Effector CD4-positive, alpha-beta T cell (primary cell): ENCODE measurements at places on chromosomes 2 and 18.

DNA sequence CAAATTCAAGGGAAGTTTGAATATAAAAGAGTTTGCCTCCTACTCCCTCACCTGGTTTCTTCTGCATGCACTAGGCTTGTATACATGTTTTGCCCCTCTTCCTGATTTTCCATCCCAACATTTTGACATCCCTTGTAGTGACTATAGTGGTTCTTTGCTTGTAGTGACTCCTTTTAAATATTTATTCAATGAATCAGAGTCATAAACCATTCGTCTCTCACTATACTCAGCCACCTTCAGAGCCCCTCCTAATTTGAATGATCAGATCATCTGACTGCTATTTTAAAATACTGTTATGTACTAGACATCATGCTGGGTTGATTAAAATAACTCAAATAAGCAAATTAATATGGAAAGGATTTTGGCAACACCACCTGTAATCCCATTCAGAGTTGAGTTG lies 492.1 kb upstream of the PIK3C3 start:
- DNase-seq: no peak

GRCh38 chr2:36819095-36819711 lies 122.7 kb downstream of the VIT start:
- no peak for DNase-seq

DNA sequence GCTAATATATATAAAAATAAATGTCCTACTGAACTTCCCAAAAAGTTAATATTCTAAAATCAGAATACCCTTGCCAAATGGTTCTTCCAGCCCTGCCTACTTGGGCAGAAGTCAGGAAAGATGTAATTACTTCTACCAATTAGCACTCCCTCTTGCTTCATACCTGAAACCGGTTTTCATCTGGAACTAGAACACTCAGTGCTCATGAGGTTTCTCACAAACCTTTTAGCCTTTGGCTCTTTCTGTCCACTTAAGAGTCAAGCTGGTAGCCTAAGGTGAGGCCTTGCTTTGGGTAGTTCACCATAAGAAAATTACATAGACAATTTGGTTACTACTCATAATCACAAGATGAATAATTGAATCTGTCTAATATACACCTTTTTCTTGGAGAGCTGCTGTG lies 4.1 kb downstream of the DSG3 start:
- no peak for DNase-seq

- DNase-seq: no peak
Measured at GRCh38 chr18:63882333-63883141, 5.0 kb upstream of the SERPINB2 start.

- no peak for DNase-seq
Measured at GRCh38 chr2:241274127-241274526, 41.3 kb downstream of the HDLBP start.

GRCh38 chr18:56379256-56379655 lies 259.1 kb downstream of the TXNL1 start:
- DNase-seq: no peak

GRCh38 chr2:203280428-203281064 lies 41.7 kb downstream of the CYP20A1 start:
- no peak for DNase-seq

- DNase-seq: no peak
Measured at GRCh38 chr2:161423421-161424393, 7.6 kb downstream of the TBR1 start.

DNA sequence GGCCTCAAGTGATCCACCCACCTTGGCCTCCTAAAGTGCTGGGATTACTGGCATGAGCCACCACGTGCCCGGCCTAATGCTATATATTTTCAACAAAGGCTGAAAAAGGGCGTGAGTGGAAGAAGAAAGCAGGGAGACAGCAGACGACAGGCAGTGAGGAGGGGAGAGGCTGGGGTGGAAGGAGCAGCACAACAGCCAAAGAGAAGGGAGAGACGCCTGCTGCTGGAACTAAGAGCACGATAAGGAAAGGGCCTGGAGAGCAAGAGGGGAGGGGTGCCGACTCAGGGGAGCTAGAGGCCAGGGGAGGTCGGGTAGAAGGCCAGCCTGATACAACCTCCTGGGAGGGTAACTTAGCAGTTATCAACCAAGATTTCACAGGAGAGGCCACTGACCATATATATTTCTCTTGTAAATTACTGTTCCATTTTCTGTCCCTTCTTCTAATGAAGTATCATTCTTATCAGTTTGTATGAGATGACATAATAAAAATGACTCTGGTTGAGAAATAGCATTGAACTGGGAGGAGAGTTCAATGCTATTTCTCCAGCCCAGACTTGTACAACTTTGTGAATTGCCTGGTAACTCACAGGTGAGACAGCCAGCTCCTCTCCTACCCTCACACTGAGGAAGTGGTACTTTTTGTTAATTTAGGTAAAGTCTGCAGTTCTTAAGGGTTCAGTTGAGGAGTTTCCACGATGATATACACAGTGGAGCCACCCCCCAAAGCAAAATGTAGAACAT lies 5.8 kb upstream of the RNU4ATAC start:
- no peak for DNase-seq
